Liver (tissue), 10 donors: ENCODE measurements at places on chromosomes 7 and 10.

GRCh38 chr10:60906411-60906810 is 37.6 kb downstream of the RHOBTB1 start:
- no peak for DNase-seq

DNA sequence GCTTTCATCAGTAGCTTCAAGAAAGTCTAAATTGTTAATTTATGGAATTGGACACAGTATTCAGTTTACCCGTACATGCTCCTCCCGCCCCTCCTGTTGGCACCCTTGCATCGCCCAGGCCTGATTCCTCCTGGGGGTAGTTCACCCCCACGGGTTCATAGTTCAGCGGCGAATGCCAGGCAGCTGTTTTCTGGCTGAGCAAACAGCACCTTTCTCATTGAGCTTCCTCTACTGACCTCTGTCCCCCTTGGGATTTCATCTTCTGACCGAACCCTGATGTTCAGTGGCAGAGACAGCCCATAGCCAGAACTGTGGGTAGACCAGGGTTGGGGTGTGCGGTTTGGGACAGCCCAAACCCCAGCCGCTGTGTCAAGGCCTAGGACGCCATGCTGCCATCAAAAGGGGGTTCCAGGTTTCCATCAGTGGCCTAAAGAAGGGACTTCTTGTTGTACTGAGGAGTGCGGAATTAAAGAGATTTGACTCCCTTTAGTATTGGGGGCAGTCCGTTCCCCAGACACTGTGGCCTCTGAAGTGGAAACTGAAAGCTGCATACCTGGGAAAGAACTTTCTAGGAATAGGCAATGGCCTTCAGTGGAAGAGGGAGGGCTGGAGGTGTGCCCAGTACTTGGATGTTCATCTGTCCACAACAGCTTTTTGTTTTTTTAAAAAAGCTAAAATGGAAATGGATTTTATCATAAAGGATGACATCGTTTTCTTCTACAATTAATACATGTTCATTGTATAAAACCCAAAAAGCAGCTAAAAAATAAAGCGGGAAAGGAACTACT is 19.0 kb downstream of the MDH2 start:
- no peak for DNase-seq

- no peak for DNase-seq
Observed at GRCh38 chr10:14584661-14585060, 190.0 kb downstream of the FAM107B start.

- DNase-seq: no peak
Observed at GRCh38 chr10:54613162-54613561, 187.9 kb downstream of the PCDH15 start.

DNA sequence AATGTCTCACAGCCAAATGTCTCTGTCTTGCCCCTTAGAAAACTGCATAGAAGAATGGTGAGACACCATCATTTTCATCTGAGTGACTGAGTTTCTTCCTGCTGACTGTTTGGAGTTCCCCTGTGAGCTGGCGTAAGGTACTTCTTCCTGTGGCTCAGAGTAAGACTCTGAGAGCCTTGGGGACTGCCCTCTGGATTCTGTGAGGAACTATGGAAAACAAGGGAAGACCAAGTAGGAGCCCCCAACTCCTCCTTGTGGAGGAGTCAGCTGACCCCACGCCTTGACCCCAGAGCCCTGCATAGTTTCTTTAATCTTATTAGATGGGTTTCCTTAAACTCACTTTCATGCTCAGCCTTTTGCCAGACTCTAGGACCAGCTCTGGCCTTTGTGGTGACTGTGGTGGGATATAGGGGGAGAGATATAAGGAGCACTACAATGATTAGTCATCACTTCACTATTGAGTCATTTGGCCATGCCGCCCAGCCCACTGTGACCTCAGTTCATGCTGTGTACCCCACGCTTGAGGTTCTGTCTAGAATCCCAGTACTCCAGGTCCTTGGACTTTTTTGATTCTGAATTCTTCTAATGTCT is 51.8 kb upstream of the FAM133B start:
- no peak for DNase-seq

DNA sequence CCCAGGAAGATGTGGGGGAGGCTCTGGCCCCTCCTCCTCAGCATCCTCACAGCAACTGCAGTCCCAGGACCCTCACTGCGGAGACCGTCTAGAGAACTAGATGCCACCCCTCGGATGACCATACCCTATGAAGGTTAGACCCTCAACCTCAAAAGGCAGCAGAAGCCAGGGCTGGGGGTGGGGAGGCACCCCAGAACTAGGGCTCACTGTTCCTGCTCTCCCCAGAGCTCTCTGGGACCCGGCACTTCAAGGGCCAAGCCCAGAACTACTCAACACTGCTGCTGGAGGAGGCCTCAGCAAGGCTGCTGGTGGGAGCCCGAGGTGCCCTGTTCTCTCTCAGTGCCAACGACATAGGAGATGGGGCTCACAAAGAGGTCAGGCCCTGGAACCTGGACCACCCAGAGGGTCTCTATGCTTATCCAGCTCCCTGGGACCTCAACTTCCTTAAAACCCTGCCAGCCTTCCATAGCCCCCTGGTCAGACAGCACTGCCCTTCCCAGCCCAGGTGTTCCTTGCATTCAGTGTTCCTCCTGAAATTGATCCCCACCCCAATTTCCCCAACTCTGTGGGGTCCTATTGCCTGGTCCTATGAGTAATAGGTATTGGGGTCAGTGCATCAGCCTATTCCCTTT is 3.7 kb downstream of the SEMA4G start:
- DNase-seq: no peak

DNA sequence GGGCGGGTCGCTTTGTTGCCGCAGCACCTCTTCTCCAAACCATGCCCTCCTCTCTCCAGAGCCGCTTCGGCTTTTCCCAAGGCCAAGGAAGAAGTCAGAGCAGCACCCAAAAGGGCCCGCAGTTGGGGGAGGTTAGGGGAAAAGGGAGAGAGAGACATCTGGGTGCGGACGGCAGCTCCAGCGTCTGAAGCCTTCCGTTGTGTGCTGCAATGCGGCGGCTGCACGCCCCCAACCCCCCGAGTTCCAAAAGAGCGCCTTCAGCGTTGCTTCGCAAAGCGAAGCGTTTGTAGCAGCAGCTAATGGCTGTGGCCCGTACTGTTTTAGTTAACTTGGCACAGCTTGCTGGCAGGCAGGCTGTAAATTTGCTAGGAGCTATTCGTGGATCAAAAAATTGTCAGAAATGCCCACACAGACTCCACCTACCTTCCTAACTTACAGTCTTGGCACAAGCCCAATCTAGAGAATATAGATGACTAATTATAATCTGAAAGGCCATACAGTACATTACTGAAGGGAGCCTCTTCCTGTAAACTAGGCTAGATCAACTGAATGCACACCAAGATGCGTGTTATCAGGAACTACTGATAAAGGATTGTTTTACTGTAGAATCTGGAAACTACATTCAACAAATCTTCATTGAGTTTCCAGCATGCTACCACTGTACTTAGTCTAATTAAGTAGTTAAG is 1.1 kb upstream of the KBTBD2 start:
- no peak for DNase-seq

GRCh38 chr7:121341933-121342332 is 13.1 kb downstream of the WNT16 start:
- DNase-seq: no peak

- DNase-seq: no peak
Observed at GRCh38 chr10:88906921-88907320, 26.9 kb downstream of the STAMBPL1 start.

GRCh38 chr10:58704671-58705141 is 192.0 kb downstream of the BICC1 start:
- DNase-seq: no peak

DNA sequence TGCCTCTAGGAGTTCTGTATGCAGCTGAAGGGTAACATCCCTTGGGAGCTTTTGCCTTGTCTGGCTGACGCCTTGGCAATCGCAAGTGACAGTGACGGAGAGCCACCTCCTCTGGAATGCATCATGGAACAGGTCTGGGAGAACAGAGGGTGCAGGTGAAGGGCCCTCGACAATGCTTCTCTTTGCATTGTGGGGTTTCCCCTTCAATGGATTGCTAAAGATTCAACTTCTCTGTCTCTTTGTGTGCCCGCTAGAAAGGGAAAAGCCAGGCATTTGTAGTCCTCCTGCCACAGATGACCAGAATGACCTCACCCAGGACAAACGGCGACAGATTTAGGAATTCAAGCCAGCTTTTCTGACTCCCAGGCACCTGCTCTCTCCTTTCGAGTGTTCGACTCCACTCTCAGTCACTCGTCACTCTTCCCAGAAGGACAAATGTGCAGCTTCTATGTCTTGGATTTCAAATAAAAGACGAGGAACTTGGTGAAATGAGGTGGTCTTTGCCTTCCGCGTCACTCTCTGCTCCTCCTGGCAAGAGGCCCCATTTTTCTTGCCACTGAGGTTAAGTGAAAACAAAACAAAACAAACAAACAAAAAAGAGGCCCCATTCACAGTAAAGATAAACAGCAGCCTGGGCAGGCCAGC is 26.1 kb downstream of the IL2RA start:
- DNase-seq: no peak

DNA sequence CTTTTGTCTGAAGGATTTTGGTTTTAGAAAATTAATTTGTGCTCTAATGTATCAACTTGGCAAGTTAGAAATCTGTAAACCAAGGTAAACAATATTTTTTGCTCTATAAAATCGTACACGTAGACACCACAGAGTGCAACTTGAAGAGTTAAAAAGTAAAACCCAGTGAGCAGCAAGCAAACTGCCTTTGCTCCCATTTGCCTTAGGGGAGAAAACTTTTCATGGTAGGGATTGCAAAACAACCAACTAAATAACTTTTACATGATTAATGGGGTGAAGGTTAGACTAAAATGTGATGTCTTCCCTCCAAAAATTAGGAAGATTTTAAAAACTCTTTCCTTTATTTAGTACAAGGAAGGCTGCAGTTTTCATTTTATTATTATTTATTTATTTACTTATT is 224.2 kb upstream of the LYZL1 start:
- no peak for DNase-seq

- DNase-seq: no peak
Observed at GRCh38 chr7:112908086-112908485, 117.9 kb upstream of the TMEM168 start.

- DNase-seq: no peak
Observed at GRCh38 chr7:50779427-50779826, 3.3 kb downstream of the GRB10 start.

DNA sequence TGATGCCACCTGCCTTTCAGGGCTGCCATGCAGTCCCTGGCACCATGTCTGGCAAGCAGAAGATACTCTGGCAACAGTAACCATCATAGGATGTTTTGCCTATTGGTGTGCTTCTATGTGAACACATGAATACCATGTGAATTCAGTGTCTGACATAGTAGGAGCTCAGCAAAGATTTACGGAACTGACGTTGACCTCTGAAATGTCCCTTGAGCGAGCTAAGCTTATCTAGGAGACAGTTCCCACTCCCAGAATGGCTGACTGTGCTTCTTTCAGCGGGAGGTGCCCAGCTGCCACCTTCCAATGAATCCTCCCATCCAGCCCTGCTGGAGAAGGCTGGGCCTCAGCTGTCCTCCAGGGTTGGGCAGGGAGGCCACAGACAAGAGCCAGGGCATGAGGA is 71.2 kb upstream of the LRRC18 start:
- no peak for DNase-seq

GRCh38 chr7:126699707-126700106 is 553.0 kb downstream of the GRM8 start:
- no peak for DNase-seq

- DNase-seq: no peak
Observed at GRCh38 chr10:52316001-52316400, 1.9 kb downstream of the DKK1 start.

DNA sequence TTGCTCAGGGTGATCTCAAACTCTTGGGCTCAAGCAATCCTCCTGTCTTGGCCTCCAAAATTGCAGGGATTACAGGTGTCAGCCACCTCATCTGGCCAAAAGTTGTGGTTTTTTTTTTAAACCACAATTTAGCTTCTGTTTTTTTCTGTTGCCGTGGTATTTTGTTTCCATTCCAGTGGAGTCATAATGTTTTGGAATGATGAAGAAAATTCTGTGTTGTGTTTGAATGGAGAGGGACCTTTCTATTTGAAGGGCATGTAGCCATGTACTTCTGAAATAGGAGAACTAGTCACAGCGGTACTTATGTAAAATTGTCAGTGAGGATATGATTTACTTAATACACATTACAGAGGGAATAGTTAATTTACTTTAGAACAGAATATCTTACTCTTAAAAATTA is 201.3 kb downstream of the ARL4A start:
- DNase-seq: no peak

- DNase-seq: no peak
Observed at GRCh38 chr10:45440511-45441062, 66.6 kb downstream of the ALOX5 start.

- no peak for DNase-seq
Observed at GRCh38 chr7:17230099-17230807, 68.2 kb upstream of the AHR start.

DNA sequence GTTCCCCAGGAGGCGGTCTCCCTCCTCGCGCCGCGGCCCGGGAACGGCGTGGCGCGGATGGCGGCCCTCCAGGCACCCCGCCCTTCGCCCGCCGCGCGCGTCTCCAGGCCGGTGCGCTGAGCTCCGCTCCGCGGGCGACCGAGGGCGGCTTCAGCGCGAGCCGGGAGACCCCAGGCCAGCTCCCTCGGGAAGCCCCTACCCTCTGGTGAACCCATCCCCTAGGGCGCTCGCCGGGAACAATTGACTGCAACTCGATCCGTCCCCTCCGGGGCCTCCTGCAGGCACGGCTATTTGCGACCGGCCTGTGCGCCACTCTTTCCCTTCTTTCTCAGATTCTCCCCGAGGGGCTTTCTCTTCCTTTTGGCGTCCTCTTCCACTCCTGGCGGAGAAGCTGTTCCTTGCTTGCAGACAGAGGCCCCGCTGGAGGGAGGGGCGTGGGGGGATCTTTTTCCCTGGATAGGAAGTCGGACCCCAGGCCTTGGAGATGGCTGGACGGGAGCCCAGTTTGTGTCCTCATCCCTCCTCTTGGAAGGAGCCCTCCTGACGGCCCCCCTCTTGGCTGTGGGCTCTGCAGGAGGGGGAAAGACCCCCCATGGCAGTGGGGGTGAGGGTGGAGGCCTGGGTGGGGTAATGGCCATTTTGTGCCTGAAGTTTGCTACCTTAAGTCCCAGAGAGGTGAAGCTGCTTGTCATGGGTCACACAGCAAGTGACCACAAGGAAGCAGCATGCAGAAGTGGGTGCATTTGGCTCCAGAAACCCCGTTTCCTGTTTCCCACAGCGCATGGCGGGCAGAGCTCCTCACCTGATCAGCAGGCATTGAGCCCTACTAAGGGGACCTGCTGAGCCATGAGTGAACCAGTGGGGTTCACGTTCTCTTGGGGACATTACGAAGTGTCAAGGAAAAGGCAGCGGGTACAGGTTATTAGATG is 171.2 kb upstream of the TNRC18 start:
- no peak for DNase-seq

DNA sequence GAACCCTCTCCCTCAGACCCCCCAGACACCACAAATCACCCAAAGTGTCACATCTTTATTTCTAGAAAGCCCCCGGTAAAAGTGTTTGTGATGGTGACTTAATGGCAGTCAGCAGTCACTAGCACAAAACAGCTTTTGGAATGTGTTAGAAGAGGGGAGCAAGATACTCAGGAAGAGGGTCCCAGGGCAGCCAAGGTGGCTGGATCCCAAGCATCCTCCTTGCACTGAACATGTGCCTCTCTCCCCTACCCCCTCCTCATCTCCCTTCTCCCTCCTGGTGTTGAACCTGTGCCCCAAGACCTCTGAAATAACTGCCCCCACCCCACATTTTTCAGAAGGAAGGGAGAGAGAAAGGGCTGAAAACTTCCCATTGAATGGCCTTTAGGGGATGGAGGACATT is 37.8 kb upstream of the MXI1 start:
- DNase-seq: no peak
